NCI-H2227 treated with DMSO at 0.1 percent for 48 hours (cell line): ENCODE measurements at places on chromosomes 7 and 10.
A peak's percentile ranks its signal among the peaks of the same experiment; 100 is the strongest.

GRCh38 chr7:105639667-105640493 is 58.6 kb upstream of the EFCAB10 start:
- peak; percentile 56 for DNase-seq

DNA sequence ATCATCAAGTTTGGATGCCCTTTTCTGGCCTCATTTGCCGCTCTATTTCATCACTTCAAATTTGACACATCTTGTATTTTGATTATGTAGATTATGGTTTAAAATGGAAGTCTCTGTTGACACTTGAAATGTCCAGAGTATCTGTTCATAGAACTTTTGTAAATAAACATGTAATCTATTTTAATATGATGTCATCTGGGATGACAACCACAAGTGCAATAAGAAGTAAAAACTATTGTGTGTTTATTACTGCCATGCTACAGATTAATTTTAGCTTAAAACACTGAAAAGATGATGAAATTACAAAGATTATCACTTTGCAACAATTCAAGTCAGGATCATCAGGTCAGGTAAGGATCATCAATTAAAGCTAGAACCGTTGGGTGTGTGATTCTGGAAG is 30.0 kb downstream of the CYP2C8 start:
- DNase-seq: no peak

DNA sequence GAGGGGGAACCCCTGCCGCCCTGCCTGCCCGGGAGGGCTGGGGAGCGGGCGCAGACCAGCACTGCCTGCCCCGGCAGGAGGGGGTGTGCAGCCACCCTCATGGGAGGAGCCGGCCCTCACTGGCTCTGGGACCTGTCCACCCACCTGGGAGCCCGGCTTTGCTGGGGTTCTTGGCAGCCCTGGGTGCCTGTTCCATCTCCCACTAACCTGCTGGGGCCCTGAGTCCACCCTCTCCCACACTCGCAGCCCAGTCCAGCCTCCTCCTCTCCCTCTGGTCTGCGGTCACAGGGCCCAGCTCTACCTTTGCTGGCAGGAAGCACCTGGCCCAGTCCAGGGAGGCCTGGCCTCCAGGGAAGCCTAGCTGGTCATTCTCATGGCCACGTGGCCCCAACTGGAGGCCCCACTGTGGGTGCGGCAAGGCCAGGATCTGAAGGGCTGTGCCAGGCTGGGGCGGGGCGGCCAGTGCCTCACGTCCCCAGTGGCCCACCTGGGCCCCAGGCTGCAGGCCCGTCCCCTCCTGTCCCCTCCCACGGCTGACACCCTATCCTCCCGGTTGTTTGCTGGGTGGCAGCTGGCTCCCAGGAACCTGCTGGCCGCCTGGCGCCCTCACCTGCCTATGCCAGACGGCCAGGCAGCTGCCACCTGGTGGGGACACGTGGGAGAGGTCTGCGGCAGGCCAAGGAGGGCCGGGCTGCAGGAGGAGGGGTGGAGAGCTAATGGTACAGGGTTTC is at the start of gene TMEM184A:
TMEM184A (minus strand) TSS at position 393 of the 731 bp plus-strand sequence. CDS start 721 bp downstream, outside the sequence.
- DNase-seq: no peak

DNA sequence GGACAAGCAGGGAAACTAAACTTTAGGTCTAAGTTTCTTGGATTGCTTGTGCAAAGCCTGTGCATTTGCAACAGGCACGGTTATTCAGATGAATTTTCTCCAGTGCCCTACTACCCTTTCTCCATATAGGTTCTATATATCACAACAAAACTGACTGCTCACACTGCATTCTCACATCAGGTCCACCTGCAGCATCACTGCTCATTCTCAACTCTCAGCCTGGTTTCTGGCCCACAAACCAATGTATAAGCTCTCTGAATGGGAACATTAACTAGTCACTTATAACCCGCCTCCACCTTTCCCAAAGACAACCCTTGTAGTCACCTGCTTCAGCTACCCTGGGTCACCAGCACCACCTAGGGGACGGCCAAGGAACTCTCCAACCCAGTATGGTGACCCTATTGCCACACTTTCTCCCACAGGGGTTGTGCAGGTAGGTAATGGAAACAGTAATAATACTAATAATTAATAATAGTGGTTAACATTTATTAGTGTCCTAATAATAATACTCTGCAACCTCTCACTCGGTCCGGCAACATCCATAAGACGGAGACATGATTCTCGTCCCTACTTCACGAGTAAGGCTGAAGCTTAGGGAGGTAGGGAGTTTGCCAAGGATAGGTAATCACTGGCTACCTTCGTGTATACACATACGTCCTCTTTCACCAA is 97.3 kb downstream of the CLEC2L start:
- DNase-seq: peak; percentile 12

DNA sequence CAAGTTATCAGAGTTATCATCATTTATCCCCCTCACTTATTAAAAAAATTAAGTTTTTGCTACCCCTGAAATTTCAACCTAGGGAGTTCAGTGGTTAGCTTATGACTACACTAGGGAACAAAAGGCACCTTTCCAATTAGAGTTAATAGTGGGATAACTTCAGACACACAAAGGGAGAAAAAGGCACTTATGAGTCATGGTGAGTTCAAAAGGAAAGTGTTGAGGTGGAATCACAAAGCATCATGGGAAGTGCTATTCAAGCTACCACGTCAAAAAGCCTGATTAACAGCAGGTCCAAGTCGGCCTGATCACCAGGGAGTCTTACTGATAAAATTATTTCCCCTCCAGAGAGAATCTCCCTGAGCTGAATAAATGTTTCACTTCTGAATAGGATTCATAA is 165.7 kb downstream of the C7orf25 start:
- no peak for DNase-seq

DNA sequence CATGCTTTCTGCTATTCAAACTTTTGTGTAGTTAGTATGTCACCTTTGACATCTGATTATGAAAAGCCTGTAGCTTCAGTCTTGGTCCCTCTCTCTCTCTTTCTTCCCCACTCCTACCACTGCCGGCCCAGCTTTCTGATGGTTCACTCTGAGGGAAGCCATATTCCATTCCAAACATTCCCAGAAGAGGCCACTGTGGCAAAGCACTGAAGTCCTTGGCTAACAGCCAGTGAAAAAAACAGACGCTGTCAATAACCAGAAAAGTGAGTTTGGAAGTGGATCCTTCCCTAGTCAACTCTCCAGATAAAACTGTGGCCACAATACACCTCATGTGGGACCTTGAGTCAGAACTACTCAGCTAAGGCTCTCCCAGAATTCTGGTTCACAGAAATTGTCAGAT is 950.7 kb upstream of the PHF14 start:
- no peak for DNase-seq

DNA sequence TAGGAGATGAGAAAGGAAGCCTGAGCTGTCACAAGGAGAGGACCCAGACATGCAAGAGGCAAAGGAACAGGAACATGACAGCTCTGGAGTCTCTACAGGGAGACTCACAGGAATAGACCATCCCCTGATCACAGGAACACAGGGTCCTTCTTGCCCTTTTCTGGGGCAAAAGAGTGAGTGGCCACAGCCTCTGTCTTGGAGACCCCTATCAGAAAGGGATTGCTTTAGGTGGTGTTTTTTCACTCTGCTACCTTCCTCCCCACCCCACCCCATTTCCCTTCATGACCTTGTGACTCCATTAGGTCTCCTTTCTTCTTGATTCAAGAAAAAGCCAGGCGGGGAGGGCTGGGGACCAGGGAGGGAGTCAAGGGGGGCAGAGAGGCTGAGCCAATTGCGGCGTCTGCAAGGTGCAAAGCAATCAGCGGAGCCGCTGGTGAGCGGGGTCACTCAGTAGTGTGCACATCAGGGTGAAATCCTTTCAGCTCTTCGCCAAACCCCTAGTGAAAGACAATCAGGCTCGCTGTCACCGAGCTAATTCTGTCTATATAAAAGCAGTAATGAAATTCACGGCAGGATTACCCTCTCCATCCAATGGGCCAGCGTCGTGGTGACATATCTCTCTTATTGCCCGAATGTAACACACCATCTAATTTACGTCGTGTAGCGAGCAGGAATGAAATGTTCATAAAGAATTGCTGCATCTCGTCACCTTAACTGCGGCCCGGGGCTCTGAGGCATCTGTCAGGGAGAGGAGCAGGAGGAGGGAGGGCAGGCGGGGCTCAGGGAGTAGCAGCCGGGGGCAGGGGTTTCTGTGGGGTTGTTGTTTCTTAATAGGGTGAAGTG is 31.5 kb upstream of the BTRC start:
- no peak for DNase-seq

- no peak for DNase-seq
These were observed 87.2 kb downstream of the KCNMA1 start for GRCh38 chr10:77550378-77550777.

DNA sequence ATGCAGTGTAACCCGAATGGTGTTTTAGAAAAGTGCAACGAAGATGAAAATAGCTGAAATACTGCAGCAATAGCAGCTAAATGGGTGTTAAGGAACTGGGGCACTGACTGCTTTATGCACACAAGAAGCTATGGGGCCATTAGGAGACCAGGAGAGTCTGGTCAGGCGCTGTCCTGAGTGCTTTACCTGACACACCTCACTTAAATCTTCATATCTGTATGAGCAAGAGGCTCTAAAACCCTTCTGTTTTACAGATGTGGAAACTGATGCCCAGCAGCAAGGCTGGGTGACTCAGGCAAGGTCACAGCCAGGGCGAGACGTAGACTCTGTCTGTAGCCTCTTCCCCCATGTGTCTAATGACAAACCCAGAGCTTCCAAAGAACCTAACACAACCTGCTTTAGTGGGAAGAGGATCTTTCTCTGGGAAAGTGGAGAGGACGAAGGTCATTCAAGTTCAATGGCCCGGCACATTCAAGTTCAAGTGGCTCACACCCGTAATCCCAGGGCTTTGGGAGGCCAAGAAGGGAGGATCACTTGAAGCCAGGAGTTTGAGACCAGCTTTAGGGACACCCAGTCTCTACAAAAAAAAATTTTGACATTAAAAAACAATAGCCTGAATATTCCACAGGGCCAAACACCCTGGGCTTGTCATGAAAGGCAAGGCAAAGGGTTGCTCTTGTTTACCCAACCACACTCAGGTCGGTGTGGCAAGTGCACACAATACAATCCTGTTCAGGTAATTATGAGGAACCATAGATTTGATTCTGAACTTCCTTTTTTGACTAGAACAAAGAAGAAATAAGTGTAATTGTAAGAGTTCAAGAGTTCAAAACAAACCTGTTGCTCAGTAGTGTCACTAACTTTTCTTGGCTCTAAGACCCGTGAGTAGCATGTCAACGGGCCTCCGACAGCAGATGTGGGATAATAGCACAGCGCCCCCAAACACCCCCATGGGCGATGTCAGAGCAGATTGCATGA is 53.7 kb upstream of the KLF6 start:
- no peak for DNase-seq

GRCh38 chr10:42801135-42801534 is 18.5 kb downstream of the BMS1 start:
- no peak for DNase-seq

GRCh38 chr10:113132591-113133121 is 182.6 kb downstream of the TCF7L2 start:
- DNase-seq: no peak

DNA sequence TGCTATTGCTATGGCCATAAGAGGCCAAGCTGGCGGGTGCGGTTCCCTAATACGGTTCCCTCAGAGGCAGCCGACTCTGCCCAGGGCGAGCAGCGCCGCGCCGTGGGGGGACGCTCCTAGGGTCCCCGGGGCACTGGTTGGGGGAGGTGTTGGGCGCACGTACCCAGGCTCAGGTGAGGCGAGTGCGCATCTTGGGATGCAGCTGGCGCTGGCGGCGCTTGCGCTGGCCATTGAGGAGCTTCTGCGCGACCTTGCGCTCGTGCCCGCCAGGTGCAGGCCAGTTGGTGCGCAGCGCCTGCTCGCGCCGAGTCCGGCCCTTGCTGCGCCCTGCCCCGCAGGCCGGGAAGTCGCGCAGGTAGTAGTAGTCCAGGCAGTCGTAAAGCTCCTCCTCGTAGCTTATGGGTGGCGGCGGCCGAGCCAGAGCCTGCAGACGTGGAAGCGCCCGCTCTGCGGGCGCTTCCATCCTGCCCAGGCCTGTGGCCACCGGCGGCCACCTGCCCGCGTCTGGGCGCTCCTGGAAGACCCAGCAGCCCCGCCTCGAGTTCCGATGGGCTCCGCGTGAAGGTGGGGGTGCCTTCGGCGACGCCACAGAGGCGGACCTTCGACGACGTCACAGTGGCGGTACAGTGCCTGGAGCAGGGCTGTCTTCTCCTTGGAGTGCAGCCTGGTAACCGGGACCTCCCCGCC is at the start of gene NUPR2:
NUPR2 (minus strand) TSS at position 566 of the 687 bp plus-strand sequence; CDS start at position 463, 103 bp downstream.
- no peak for DNase-seq

GRCh38 chr7:87152897-87153641 is 816 bp downstream of the DMTF1 start:
- DNase-seq: peak; percentile 29

- no peak for DNase-seq
These were observed 867.3 kb upstream of the AUTS2 start for GRCh38 chr7:68730964-68731363.

- DNase-seq: peak; percentile 69
These were observed 27.3 kb upstream of the IFRD1 start for GRCh38 chr7:112422842-112423496.

- no peak for DNase-seq
These were observed 143.2 kb upstream of the C7orf33 start for GRCh38 chr7:148447221-148447849.

DNA sequence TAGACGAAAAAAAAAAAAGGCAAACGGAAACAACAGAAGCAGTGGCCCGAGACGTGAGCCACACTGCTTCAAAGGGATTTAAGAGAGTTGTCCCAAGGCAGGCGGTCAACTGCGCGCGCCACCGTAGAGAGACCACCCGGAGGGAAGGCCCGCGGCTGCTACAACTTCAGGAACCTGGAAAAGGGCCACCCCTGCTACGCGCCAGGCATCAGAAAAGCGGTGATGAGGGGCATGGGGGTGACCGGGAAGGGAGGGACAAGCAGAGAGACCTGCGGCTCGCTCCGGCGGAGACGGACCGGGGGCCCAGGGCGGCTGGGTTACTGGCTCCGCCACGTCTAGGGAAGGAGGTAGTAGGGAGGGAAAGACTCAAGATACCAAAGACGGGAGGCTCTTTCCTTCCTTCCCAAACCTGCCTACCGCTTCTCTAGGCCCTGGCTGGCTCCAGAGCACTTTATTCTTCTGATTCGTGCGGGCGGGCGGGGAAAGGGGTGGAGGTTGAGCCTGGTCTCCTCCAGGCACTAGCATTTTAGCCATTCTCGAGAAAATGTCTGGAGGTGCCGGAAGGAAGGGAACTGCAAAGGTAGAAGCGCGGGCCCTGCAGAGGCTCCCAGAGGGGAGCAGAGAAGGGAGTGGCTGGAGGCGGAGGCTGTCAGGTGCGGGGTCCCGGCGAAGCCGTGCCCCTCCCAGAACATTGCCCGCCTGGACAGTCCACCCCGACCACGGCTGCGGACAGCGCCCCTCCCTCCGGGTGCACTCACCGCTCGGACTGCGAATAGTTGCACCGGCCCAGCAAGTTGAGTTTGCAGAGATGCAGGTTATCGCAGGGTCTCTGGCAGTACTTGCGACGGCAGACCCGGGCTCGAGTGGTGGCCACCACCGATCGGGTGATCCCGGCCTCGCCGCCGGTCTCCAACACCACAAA is 993 bp downstream of the ZC3HAV1 start:
- DNase-seq: peak; percentile 37
